ELR (cell line): ENCODE measurements at places on chromosomes 5 and 9.
A peak's percentile ranks its signal among the peaks of the same experiment; 100 is the strongest.

GRCh38 chr5:178547052-178547666, 43.0 kb downstream of the COL23A1 start:
- no peak for DNase-seq

GRCh38 chr5:169433221-169433651, 132.3 kb upstream of the SLIT3 start:
- no peak for DNase-seq

DNA sequence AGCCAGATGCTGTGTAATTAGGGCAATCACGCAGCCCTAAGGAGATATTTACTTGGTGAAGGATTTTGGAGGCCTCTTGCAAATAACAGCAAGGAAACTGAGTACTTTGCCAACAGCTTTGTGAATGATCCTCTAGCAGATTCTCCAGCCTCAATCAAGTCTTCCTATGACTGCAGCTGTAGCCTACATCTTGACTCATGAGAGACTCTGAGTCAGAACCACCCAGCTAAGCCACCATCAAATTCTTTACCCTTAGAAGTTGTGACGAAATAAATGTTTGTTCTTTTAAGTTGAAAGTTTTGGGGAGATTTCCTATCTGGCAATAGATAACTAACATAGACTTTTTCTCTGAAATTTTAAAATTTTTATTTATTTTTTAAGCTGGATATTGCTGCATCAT, 237.6 kb upstream of the CCNH start:
- peak; percentile 20 for DNase-seq

- DNase-seq, result no peak
Observed at GRCh38 chr5:169723103-169723831, 86.2 kb downstream of the DOCK2 start.

- DNase-seq, result peak; percentile 6
Observed at GRCh38 chr5:153818626-153819025, 220.1 kb downstream of the FAM114A2 start.
